Upper lobe of right lung (tissue), 1 donor: ENCODE measurements at places on chromosomes 1 and 21.

DNA sequence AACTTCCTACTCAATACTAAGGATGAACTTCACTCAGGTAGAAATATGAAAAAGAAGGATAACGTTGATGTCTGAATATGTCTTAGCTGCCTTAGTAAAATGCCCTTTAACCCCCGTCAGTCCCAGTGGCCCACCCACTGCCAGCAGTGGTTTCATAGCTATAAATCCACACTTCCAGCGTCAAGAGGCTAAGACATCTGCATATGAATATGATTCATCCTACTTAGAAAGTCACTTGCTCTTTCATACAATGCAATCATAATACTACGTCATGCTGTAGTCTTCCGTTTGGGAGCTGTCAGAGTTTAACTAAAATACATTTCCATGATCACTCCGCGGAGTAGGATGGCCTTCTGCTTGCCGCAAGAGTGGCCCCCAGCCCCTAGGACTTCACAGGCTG, 247.3 kb downstream of the SDCCAG8 start:
- peaks cover 29% of the 10 kb centered on the region for H3K36me3 ChIP-seq
- H3K27ac ChIP-seq: no peak overlapping the region
- H3K4me3 ChIP-seq: no peak overlapping the region
- no peak for DNase-seq

DNA sequence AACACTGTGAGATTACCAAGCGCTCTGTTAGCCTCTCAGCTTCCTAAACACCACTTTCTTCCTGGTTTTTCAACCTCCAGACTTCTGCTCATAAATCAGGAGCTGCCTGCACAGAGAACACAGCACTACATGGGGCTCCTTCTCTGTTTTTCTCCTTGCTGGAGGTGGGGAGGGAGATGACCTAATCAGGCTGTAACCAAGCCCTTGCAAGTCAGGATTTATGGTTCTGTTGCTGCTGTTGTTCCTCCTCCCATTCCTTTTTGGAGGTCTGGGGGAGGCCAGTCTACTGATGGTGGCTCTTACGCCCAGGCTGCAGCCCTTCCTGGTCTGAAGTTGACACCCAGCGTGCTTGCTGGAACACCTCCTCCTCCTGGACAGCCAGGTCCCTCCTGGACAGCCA, 80.9 kb upstream of the AJAP1 start:
- no peaks in the 10 kb centered on the region for H3K4me1 ChIP-seq
- no peaks in the 10 kb centered on the region for H3K36me3 ChIP-seq
- no peaks in the 10 kb centered on the region for H3K27me3 ChIP-seq
- no peak for DNase-seq

GRCh38 chr21:32064281-32064910, 191.6 kb downstream of the HUNK start:
- no peak for DNase-seq
- H3K4me1 ChIP-seq: no peaks in the 10 kb centered on the region
- no peaks in the 10 kb centered on the region for H3K27me3 ChIP-seq
- H3K36me3 ChIP-seq: no peaks in the 10 kb centered on the region
- no peak overlapping the region for H3K27ac ChIP-seq

DNA sequence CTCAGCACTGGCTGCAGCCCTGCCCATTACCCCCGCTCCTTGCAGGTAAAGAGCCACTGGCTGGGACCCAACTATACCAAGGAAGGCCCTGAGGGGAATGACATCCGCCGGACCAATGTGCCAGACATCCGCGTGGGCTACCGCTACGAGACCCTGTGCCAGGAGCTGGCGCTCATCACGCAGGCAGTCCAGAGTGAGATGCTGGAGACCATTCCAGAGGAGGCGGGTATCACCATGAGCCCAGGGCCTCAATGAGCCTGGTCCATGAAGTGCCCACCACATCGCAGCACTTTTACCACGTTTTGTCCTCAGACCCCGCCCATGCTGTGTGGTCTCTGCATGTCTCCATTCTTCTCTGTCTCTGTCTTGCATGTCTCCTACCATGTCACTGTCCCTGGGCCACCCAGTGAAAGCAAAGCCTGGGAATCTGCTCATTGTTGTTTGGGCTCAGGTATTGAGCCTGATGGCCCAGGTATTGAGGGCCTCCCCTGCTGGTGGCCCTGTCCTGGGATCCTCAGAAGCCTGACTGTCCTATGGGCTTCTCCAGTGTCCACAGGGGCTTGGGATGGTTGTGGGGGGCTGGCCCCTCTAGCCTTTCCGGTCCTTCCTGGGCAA, 11.4 kb downstream of the AMPD2 start:
- H3K27me3 ChIP-seq: no peaks in the 10 kb centered on the region
- no peaks in the 10 kb centered on the region for H3K4me1 ChIP-seq
- H3K27ac ChIP-seq: no peak overlapping the region
- H3K36me3 ChIP-seq: peaks cover 51% of the 10 kb centered on the region

GRCh38 chr1:221063651-221064050, 184.4 kb downstream of the HLX start:
- H3K27me3 ChIP-seq: no peaks in the 10 kb centered on the region
- no peak overlapping the region for H3K27ac ChIP-seq
- peaks cover 5% of the 10 kb centered on the region for H3K4me1 ChIP-seq
- no peak for DNase-seq
- no peak overlapping the region for H3K4me3 ChIP-seq

GRCh38 chr1:72283307-72284083, 1.2 kb upstream of the NEGR1 start:
- peaks cover 4% of the 10 kb centered on the region for H3K4me1 ChIP-seq
- DNase-seq: peak; percentile 88
- peak overlapping the region; percentile 92 for H3K27ac ChIP-seq
- H3K4me3 ChIP-seq: peak overlapping the region; percentile 70
- no peaks in the 10 kb centered on the region for H3K36me3 ChIP-seq
- no peaks in the 10 kb centered on the region for H3K27me3 ChIP-seq

GRCh38 chr1:196660852-196661251, 9.0 kb downstream of the CFH start:
- no peak for DNase-seq
- H3K4me1 ChIP-seq: peaks cover 11% of the 10 kb centered on the region
- H3K27ac ChIP-seq: no peak overlapping the region
- no peaks in the 10 kb centered on the region for H3K27me3 ChIP-seq
- no peaks in the 10 kb centered on the region for H3K36me3 ChIP-seq
- H3K4me3 ChIP-seq: peak overlapping the region; percentile 25

GRCh38 chr1:9902060-9902452, 8.0 kb downstream of the CTNNBIP1 start:
- DNase-seq: no peak
- H3K27ac ChIP-seq: peak overlapping the region; percentile 80
- H3K4me1 ChIP-seq: peaks cover 29% of the 10 kb centered on the region
- H3K36me3 ChIP-seq: no peaks in the 10 kb centered on the region

DNA sequence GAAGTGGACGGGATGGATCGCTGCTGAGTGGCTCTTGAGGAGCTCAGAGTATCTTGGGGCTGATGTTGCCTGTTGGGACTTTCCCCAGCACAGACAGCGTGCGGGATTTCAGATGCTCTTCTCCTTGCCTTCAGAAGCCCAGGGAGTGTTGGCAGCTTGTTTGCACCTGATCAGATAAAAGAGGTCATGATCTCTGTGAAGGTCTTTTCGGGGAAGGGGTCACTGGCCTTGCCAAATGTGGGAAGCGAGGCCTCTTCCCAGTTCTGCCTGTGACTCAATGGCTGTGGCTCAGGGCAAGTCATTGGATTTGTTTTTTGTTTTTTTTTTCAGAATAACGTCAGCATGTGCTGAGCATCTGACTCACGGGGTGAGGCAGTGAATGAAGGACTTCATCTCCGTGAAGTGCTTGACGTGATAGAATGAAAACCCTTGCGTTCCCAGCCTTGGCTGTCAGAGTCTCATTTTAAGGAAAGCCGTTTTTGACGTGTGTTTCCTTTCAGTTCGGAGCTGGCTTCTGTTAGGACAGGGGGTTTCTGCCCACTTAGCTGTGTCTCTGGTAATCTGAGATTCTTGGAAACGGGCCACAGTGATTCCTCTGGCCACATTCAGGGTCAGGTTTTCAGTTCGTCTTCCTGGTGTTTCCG, 46.7 kb downstream of the GALNT2 start:
- peaks cover 26% of the 10 kb centered on the region for H3K4me1 ChIP-seq
- no peaks in the 10 kb centered on the region for H3K36me3 ChIP-seq
- DNase-seq: no peak
- H3K4me3 ChIP-seq: no peak overlapping the region
- H3K27ac ChIP-seq: peak overlapping the region; percentile 37
- H3K27me3 ChIP-seq: no peaks in the 10 kb centered on the region
